ENCODE measurements at places on chromosomes 16 and 17.
A peak's percentile ranks its signal among the peaks of the same experiment; 100 is the strongest.

GRCh38 chr17:48912476-48912875, 4.3 kb downstream of the UBE2Z start:
- no peak for DNase-seq

- DNase-seq = no peak
Observed at GRCh38 chr16:7689234-7689633, 356.6 kb downstream of the RBFOX1 start.

DNA sequence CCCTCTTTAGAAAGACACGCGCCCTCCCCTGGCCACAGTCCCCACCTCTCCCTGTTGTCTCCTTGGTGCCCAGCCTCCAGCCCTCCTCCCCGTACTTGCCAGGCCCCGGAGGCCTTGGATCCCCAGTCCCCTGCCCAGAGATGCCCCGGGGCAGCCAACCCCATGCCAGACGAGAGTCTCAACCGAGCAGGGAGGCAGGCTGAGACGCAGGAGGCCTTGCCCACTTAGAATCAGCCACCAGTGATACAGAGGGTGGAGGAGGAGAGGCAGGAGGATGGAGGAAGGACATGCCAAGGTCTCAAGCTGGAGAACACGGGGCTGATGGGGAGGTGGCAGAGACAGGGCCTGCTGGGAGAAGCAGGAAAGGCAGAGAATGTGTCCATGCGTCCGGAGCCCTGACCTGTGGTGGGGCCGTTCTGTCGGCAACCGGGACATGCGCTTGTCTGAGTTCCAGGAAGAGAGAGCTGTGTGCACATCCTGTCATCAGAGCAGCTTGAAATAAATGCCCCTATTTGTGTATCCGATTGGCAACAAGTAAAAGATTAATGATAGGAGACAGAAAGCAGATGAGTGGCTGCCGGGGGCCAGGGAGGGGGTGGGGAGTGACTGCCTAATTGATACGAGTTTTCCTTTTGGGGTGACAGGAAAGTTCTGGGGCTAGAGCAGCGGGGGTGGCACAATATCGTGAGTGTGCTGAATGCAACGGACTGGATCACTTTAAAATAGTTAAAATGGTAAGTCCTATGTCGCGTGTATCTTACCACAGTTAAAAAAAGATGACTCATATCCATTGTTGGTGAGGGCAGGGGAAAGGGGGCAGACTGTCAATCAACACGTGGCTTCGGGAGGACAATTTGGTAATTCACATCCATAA, 44.7 kb upstream of the MEAK7 start:
- DNase-seq = no peak

DNA sequence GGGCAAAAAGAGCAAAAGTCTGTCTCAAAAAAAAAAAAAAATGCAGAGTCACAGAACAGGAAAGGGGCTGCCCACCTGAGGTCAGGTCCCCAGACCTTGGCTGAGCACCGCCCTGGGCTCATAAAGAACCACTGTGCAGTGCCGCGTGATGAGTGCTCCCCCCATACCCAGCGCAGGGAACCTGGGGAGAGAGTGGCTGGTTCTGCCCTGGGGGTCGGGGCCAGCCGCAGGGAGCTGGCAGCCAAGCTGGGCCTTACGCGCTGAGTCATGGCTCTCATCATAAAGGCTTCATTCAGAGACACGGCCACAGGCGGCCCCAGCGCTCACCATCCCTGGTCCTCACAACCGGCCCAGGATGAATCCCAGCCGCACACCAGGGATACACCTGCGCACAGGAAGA, 80.7 kb downstream of the RAB11FIP4 start:
- DNase-seq = no peak

- DNase-seq = no peak
Observed at GRCh38 chr16:70752426-70752825, 48.5 kb downstream of the VAC14 start.

DNA sequence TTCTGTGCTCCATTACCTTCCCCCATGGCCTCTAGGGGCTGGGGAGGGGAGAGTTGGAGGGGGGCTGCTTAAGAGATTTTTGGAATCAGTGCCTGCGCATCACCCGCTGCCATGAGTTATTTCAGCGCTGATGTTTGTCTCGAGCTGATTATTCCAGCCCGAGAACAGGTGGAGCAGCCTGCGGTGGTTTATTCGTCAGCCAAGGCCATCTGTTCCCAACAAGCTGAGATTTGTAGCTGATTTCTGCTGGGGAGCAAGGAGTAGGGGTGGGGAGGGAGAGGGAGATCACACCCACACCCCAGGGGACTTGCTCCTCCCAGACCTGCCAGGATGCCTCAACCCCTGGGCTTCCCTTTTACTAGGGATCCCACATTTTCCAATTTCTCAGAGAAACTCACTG, 23.1 kb downstream of the PIPOX start:
- no peak for DNase-seq

DNA sequence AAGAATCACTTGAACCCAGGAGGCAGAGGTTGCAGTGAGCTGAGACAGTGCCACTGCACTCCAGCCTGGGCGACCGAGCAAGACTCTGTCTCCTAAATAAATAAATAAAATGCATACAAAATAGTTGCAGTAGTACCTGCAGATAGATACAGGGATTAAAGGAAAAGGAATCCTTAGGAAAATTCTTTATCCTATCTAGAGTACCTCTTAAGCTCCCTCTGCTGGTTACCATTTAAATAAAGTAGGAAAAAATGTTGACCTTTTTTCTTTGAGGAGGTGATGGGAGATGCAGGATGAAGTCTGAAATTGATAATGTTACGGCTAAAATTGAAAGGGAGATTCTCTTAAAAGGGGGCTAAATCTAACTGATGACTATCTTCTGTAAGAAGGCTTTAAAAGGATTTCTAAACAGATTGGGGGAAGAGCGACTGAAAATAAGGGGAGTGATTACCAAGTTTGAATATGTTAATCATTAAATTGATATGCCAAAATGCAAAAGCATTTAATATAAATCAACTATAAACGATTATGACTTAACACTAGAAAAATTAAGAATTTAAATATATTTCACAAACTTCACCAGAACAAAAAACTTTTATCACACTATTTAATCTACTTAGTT, 29.4 kb downstream of the C16orf87 start:
- no peak for DNase-seq

- DNase-seq = no peak
Observed at GRCh38 chr17:45734598-45734997, 49.5 kb upstream of the CRHR1 start.

DNA sequence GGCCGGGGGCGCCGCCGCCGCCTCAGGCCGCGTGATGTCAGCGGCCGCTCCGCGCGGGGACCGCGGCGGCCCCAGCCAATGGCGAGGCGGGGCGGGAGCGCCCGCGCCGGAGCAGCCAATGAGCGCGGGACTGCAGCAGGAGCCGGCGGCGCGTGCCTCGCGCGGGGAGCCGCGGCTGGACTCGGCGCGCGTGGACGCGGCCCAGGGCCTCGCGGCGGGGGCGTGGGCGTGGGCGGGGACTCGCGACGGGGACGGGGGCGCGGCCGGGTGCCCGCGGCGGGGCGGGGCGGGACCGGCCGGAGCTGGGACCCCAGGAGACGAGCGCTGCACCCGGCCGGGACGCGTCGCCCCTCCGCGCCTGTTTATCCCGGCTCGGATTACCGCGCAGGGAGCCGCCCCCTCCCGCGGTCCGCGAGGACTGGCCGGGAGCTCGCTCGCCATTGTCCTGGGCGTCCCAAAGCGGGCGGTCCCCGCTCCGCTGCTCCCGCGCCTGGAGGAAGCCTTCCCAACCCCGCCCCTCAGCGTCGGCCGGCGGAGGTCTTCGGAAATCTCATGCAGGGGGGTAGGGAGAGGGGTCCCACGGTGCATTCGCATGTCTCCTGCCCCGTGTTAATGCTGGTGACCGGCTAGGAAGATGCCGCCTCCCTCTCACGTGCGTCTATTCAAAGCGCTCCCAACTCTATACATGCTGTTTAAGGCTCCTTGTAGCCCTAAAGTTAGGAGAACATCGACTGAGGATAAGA, at the start of gene RNF157:
Gene RNF157, minus strand, starts transcription at position 33 of the 743 bp plus-strand sequence. CDS start 253 bp downstream, outside the sequence.
- peak; percentile 27 for DNase-seq

GRCh38 chr16:57185945-57186871, at the start of the genes PSME3IP1 and RSPRY1:
Gene PSME3IP1, minus strand, starts transcription at chr16:57186039. Its CDS starts 12,185 bp downstream, at chr16:57173854.
Gene RSPRY1, plus strand, starts transcription at chr16:57186329. Its CDS starts 18,330 bp downstream, at chr16:57204659.
- DNase-seq = peak; percentile 98

GRCh38 chr16:8720967-8721308, 46.5 kb downstream of the ABAT start:
- DNase-seq = no peak

DNA sequence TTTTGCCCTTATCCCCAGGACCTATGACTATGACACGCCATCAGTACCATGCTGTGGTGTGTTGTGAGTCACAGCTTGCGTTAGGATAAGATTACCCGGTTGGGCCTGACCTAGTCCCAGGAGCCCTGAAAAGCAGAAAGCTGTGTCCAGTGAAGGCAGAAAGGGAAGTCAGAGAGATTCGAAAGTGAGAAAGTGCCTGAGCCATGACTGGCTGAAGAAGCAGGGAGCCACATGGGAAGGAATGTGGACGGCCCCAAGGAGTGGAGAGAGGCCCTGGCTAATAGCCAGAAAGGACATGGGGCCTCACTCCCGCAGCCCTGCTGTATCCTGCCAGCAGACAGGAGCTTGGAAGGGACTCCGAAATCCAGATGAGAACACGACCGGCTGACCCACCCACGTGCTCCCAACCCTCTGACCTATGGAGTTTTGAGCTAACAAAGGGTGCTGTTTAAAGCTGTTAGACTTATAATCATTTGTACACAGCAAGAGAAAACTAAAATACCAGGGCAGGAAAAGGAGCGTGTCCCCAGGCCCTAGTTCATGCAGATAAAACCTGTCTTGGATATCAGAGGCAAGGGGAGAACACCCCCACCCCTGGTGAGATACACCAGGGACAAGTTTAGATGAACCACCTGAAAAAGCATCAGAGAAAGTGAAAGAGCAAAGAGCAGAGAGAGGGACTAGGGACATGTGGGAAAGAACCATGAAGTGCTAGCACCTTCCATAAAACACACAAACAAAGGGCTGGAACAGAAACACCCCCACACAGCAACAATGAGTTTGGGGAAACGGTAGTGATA, 115.3 kb downstream of the SLC39A11 start:
- peak; percentile 89 for DNase-seq

- DNase-seq = no peak
Observed at GRCh38 chr16:23391381-23392222, 61.4 kb downstream of the COG7 start.

DNA sequence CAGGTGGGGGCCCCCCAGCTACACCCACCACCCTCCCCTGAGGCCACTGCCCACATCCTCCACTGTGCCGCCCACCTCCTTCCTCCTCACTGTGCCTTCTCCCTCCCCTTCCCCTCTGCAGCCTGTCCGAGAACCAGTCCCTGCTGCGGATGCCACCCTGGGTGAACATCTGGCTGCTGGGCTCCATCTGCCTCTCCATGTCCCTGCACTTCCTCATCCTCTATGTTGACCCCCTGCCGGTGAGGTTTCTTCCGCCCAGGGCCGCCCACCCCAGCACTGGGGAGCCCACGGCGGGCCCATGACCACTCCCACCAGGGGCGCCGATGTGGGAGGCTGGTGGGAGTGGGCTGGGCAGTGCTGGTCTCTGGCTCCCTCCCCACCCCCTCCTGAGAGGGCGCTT, 22.1 kb downstream of the RABEP2 start:
- DNase-seq = no peak

DNA sequence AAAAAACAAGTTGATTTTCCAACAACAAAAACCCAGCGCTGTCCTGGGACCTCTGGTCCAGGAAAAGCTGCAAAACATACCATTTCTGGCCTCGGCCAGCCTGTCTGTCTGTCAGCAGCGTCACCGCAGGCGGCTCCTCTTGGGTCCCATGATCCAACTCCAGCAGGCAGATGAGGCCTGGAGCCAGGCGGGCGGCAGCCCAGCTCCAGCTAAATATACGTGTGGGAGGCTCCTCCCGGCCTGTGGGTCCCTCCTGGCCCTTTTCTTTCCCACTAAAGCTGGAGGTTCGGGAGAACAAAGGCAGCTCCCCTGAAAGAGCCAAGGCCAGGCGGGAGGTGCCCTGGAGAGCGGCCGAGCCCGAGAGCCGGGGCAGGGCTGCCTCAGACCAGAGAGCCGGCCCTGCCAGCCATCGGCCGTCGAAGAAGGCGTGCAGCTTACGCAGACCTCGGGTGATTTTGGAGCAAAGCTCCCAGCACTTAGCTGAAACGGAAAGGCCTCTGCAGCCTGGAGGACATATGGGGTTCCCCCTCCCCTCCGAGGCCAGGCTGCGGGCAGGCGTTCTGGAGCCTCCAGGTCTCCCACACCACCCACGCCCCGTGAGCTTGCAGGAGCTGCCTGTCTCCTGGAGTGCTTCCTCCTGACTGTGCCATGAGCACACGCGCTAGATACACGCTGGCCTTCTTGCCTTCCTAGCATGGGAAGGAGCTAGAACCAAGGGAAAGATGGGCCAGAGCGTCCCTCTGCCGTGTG, 19.9 kb upstream of the JPH3 start:
- peak; percentile 79 for DNase-seq

GRCh38 chr17:77204536-77204935, 63.8 kb downstream of the SEC14L1 start:
- no peak for DNase-seq

- DNase-seq = no peak
Observed at GRCh38 chr16:83100679-83101078, 473.9 kb downstream of the CDH13 start.

DNA sequence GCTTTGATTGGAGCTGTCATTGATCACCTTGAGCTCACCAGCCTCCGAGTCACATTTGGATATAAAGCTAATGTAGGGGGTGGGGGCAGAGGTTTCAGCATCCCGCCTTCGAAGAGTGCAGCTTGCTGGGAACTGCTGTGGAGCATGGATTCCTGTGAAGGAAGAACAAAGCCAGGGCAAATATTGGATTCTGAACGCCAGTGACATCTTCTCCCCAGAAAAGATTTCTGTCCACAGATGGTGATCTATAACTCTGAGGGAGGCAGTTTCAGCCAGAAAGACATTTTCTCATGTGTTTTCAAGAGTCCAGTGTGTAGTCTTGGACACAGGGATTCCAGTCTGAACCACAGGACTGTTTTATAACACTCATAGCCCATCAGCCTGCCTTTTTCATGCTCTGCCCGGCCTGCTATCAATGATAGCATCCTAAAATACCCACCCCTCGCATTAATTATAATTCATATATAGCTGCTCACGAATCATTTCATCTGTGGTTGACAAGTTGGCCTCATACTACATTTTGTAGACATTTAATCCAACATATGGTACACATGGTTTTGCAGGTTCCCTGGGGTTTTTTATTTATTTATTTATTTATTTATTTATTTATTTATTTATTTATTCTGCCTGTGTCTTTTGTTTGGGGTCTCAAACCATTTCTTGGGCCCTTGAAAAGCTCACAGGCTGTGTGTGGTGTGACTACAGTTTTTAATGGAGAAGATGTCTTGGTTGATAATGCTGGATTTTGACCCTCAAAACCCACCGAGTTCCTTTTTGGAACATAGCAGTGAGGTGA, 47.1 kb upstream of the SALL1 start:
- no peak for DNase-seq

DNA sequence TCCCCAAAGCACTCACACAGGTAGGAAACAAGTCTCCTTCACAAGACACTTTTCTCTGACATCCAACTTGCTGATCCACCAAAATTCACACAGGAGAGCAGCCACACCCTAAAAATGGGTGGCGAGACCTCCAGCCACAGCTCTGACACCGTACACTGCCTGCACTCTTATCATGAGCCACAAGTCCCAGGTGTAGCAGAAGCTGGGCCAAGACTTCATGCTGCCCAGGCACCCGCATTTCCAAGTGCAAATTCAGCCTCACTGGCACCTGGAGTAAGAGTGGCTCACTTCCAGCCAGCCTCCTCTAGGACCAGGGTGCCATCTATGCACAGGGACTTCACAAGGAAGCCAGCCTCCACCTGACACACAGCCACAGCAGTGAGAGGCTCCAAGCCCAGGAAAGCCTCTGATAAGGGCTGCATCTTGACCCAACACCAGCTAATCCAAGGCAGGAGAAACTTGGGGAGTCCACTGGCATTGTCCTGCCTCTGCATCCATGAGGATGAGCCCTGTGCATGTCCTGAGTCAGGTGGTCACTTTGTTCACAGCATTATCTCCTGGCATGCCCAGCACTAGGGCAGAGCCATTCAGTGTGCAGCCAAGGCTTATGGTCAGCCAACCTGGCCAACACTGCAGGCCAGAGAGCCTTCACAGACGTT, 2.6 kb upstream of the ZNF768 start:
- no peak for DNase-seq

Measured in astrocyte (in vitro differentiated cells and primary cell).